ENCODE measurements at places on chromosomes 1 and 21. TPM values are rescaled to one million over a fixed set of nuclear protein-coding genes. Genes with fewer than 3 reads are reported as not detected.

GRCh38 chr1:74641161-74641560, 32.4 kb downstream of the ERICH3 start:
- no peak for DNase-seq

The CYP2J2 gene
- 0.42 TPM for total RNA-seq

GRCh38 chr1:68206848-68207689, 25.3 kb downstream of the WLS start:
- peak; percentile 57 for DNase-seq

DNA sequence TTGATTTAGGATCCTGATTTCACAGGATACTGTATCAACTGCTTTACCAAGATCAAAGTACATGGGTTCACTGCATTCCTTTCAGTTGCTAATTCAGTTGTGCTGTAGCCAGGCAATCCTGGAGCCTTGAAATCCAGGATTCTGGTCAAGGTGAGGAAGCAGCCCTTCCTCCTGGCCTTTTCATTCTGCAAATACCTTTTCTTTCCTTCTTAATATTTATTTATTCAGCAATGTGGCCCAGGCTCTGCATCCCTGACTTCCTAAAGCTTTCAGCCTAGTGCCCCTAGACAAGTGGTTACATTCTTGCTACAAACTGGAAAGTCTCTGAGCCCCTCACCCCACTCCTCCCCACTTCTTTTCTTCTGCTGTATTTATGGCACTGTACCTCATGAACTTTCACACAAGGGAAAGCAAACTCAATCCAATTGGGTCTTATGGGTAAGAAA, 16.2 kb downstream of the LRRC8D start:
- DNase-seq, result no peak

The FNDC10 gene
- 0.14 TPM for total RNA-seq

DNA sequence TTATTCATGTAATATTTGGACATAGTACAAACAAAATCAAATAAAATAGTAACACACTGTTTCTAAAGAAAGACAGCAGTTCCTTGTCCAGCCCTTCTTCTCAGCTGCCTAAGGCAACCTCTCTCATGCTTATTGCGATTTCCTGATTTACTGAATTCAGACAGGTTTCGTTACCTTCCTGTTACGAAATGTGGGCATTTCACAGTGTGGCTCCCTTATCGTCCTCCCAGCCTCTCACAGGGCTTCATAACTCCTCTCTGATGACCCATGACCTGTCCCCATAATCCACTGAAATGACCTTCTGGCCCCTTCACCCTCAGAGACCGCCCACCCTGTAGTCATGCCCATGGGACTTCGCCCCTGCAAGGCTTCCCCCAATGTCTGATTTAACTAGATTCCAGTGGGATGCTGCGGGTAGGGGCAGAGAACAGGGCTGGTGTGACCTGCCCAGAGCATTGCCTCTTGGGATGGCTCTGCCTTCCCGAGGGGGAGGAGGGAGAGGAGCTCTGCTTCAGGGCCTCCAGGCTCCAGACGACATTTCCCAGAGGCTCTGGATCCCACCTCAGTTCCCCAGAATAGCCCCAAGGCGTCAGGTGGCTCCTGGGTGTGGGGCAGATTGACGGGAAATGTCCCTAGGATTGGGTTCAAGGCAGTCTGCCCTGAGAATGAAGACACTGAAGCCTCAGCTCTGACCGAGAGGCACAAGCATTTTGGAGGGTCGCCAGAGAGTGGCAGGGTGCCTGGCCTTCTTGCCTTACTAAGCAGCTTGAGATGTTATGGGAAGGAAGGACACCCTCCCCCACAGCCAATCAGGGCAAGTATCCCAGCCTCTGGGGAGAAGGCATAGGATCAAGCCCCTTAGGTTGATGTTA, 20.6 kb downstream of the PADI2 start:
- no peak for DNase-seq

The CFHR2 gene
- total RNA-seq, result not detected

The SLC30A10 gene
- under 0.01 TPM for total RNA-seq

- DNase-seq, result no peak
Measured at GRCh38 chr1:240506176-240506575, 105.8 kb downstream of the GREM2 start.

The LCE1B gene
- not detected for total RNA-seq

DNA sequence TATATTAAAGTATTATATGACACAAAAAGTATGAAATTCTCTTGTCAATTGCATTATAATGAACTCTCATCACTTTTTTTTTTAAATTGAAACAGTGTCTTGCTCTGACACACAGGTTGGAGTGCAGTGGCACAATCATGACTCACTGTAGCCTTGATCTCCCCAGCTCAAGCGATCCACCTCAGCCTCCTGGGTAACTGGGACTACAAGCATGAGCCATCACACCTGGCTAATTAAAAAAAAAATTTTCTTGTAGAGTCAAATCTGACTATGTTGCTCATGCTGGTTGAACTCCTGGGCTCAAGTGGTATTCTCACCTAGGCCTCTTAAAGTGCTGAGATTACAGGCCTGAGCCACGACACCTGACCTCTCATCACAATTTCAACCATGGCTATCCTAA, 259.3 kb downstream of the S1PR1 start:
- no peak for DNase-seq

The CHIA gene
- not detected for total RNA-seq

- no peak for DNase-seq
Measured at GRCh38 chr1:40612345-40612831, 53.1 kb downstream of the RIMS3 start.

The SYDE2 gene
- total RNA-seq, result 4.0 TPM

The NPR1 gene
- 18.5 TPM for total RNA-seq

DNA sequence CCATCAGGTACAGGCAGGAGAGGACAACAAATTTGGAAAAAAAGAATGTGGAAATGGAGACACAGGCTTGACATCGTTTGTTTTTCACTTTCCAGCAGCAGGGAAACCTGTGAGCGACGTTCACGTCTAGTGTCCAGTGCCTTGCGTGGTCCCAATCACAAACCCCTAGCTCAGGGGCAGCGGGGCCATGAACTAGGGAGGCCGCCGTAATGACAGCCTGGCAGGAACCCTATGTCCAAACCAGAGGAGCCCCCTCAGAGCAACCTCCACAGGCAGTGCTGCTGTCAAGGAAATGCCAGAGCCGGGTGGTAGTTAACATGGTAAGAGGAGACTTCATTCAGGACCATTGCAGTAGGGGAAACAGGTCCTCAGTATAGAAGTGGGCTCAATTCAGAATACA, 37.8 kb upstream of the PSEN2 start:
- DNase-seq, result no peak

DNA sequence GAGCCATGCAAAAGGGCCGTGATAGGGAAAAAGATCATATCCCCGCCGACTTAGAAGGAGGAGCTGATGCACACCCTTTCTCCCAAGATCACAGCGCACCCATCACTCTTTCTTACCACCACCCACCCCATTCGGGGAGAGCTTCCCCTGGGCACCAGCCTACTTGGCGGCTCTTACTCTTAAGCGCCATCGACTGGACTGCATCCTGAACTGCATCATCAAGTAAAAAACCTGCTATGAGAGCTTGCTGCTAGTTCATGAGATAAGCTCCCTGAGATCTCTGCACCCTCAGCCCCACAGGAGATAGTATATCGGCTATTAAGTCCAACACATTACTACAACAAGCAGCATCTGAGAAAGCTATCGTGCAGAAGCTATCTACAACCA, 125.1 kb downstream of the BARHL2 start:
- DNase-seq, result no peak

The HPCAL4 gene
- not detected for total RNA-seq

GRCh38 chr1:185894791-185895190, 160.6 kb downstream of the HMCN1 start:
- peak; percentile 4 for DNase-seq

The RPE65 gene
- not detected for total RNA-seq

The UBE2J2 gene
- 47.9 TPM for total RNA-seq
